ENCODE measurements at places on chromosomes 2 and 18.

DNA sequence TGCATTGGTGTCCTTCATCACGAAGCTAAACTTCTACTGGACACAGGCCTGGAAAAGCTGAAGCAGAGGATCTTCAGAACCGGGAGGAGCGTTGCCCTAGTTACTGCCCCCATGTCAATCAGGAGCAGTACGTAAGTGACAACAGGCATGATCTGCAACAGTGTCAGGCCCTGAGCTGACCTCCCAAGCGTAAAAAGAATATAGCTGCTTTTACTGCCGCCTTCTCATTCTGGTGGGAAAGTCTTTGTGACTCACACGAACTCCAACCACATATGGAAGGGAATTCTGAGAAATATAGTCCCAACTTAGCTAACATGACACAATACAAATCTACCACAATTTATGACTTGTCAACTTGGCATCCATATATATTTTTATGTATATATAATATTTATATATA lies 1007.7 kb upstream of the CDH2 start:
- no peak for DNase-seq

DNA sequence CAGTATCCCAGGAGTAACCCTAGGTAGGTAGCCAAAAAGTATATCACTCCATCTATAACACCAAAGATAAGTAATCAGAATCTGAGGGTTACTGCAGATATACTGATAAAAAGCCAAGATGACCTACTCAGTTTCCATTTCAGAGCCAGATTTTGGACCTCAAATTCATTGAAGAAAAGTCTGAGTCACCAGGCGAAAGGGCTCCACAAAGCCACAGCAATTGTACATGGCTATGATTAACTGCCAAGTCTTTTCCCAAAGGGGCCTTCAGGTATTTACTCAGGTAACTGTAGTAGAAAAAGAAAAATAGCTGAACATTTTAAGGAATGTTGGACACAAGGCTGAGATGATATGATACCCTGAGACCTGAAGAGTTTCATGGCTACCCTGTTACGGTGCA lies 75.6 kb upstream of the KCNH7 start:
- DNase-seq: no peak

- no peak for DNase-seq
Observed at GRCh38 chr2:105769504-105769903, 24.8 kb downstream of the NCK2 start.

DNA sequence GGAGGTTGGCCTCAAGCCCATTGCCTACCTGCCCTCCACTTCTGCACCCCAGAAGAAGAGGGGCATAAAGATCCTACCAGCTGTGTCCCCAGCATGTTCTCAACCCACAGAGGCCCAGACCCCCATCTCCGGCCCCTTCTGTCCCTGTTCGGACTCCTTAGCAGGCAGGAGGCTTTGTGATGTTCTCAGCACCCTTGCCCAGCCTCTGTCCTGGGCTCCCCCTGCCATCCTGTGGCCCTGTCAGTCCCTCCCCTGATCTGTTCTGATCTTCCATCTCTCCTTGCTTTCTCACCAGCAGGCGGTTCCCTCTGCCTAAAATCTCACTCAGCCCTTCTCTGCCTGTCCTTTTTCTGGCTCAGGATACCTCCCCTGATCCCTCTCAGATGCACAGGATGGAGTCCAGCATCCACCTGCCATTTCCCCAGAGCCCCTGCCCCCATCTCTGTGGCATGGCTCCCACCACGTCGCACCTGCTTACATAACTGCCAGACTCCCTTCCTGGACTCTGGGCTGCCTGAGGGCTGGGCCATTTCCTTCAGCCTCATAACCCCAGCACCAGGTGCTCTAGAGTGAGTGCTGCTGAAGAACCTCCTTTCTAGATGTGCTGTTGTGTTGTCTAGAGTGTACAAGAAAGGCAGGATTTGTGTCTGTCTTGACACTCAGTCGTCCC lies 134.0 kb downstream of the CTIF start:
- DNase-seq: no peak

GRCh38 chr2:239412905-239413603 lies 12.2 kb upstream of the HDAC4 start:
- no peak for DNase-seq

GRCh38 chr2:74364533-74365505 lies 15.3 kb downstream of the DCTN1 start:
- no peak for DNase-seq

GRCh38 chr2:216911886-216912285 lies 52.0 kb upstream of the TNP1 start:
- DNase-seq: no peak

- peak; percentile 97 for DNase-seq
Observed at GRCh38 chr2:241508240-241509154, at the start of gene STK25. Gene STK25 (minus strand): TSS chr2:241508584. CDS start chr2:241508035, 549 bp downstream.

GRCh38 chr2:52940101-52940500 lies 827.5 kb upstream of the CHAC2 start:
- DNase-seq: no peak

- DNase-seq: no peak
Observed at GRCh38 chr2:210412660-210413059, 63.9 kb downstream of the LANCL1 start.

GRCh38 chr2:105239924-105240323 lies 1.6 kb upstream of the GPR45 start:
- no peak for DNase-seq

DNA sequence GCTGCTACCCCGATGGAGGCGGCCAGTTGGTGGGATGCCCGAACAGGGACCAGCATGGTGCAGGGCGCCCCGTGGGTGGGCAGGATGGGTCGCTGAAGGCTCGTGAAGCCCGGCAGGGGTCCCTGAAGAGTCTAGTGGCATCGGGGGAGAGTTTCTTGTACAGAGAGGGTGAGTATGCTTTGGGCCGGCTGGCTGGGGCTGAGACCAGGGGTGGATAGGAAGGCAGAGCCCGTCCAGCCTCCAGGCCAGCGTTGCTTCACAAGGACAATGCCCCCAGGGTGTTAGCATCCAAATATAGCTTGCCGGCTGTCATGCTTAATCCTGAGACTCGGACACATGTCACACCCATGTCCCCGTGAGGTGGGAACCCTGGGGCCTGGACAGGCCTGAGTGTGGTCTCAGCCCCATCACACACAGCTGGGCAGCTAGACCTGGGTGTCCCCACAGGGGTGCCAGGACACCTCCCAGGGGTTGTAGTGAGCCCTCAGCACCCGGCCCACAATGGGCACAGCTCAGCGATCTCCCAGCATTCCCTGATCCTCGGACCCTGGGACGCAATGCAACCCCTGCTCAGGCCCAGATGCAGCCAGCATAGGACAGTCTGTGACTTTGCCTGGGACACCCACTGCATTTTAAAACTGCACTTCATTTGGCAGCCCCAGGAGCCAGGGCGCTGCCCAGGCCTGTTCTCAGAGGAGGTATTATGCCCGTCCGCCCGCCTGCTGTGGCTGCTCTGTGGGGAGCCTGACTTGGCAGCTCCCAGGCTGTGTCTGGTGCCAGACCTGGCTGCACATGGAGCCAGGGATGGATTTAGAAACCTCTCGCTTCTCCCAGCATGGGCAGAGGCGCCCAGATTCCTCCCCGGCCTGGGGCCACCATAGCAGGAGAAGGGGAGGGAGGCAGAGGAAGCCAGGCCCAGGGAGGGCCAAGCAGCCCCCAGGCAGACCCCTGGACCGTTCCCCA lies 36.4 kb downstream of the RAMP1 start:
- no peak for DNase-seq

- no peak for DNase-seq
Observed at GRCh38 chr18:840023-840408, 28.0 kb upstream of the YES1 start.

- no peak for DNase-seq
Observed at GRCh38 chr2:239758279-239758877, 266.8 kb downstream of the NDUFA10 start.

DNA sequence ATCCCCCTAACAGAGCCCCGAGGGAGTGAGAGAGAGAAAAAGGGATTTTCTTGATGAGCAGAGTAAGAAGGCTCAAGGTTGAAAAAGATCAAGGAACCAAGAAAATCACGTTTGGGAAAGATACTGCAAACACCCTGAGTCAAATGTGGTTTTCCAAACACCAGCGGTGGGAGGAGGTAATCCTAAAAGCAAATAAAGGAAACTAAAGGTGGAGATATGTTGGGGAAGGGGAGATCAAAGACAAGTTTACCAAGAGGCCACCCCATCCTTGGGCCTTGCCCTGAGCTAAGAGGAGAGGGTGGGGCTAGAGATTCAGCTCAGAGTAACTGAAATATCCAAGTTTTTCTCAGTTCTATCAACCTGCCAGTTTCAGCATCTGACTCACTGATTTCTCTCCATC lies 332.3 kb downstream of the ETAA1 start:
- no peak for DNase-seq

DNA sequence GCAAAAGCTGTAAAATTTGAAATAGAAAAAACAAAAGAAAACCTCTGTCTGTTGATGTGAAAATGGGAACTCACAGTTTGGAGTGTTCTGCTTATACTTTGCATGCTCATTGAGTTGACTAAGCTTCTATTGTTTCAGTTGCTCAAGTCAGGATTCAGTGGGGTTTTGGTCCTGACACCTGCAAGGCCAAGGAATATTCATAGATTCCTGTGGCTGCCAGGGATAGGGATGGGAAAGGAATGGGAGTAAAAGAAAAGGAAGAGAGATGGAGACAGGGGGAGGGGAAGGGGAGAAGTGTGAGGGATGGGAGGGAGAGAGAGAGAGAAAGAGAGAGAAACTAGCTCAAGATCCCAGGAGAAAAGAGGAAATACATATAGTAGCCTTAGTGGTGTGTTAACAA lies 1.3 kb downstream of the CPS1 start:
- DNase-seq: no peak

- peak; percentile 49 for DNase-seq
Observed at GRCh38 chr2:41836948-41837347, 210.9 kb upstream of the PKDCC start.

DNA sequence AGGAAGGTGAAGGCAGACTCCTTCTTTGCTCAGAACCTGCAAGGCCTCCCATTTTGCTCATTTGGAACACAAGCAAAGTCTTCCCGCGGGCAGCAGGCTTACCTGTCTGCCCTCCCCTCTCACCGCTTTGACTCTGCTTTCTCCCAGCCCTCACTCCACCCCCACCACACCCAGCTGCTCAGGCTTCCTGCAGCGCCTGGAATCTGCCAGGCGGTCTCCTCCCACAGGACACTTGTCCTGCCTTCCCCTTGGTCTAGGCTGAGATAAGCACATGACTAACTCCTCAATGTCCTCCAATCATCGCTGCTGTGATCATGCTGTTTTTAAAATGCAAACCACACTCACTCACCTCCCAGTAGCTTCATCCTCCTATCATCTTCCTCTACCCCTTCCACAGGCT lies 430.0 kb downstream of the ZNF516 start:
- no peak for DNase-seq

DNA sequence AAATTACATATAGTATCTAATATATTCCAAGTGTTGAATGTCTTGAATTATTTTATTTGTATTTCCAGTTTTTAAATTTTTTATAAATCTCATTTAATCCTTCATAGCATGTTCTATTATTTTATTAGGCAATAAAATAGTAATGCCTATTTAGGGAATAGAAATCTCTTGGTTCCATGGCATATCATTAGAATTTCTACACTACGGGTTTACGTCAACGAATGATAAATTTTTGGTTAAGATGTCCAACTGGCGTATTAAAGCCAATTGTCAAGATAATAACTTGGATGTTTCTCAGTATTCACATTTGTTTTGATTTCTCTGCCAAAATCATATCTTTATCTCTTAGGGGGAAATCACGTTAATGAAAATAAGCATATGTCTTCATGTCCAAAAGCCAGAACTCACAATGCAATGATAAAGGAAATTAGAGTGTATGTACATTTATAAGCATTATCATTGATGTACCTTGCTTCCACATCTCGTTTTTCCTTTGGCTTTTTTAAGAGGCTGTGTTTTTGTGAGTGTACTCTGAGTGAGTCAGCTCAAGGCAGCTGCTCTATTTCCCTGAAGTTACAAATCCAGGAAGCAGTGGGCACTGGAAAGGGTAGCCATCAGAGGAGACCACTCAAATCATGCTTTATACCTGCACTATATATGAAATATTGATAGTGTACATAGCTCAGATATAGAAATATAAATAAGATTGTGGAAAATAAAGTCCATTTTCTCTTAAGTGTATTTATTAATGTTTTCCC lies 115.8 kb upstream of the PDE1A start:
- DNase-seq: no peak

DNA sequence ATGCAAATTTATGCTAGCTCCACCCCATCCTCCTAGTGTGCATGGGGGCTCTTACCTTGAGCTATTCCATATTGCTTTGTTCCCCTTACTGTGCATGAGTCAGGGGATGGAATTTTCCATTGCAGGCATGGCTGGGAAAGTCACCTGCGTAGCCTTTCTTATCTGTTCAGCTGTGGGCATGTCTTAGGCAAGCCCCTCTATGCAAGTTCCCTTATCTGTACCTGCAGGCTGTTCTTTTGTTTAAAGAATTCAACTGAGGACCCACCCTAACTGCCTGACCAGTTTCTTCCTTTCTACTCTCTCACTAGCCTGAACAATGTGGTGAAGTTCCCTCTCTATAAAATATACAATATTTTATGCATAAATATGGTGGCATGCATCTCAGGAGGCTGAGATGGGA lies 54.2 kb upstream of the CDCA7 start:
- no peak for DNase-seq

GRCh38 chr2:174682578-174683391 lies 81.5 kb downstream of the CHRNA1 start:
- peak; percentile 80 for DNase-seq

DNA sequence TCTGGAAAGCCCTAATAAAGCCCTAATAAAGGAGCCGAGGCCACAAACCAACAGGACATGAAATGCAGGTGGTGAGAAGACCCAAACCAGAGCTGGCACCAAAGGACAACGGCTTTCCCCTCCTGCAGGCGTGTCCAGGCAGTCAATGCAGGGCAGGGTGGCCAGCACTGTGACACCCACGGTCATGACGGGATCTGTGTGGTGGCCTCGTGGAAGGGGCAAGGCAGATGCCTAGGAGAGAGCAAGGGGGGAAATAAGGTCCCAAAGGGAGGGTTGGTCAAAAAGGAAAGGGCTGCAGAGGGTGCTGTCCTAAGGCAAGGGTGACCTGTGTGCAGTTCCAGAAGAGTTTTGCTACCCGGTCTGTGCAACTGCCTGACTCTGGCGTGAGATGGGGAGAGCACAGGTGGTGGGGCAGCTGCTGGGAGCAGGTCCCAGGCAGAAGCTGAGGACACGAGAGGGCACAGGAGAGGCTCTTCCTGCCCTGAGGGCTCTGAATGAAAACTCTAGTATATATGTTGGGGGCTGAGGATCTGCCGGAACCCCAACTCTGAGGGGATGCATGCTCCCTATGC lies 156.7 kb downstream of the TPO start:
- DNase-seq: no peak

- no peak for DNase-seq
Observed at GRCh38 chr2:23486684-23487075, 101.7 kb downstream of the KLHL29 start.

GRCh38 chr2:1538663-1539062 lies 125.4 kb downstream of the TPO start:
- peak; percentile 68 for DNase-seq

GRCh38 chr2:29576231-29576630 lies 345.2 kb downstream of the ALK start:
- no peak for DNase-seq
